Left kidney (tissue), 8 donors: ENCODE measurements at places on chromosomes 2 and 18. TPM values are rescaled to one million over a fixed set of nuclear protein-coding genes. Genes with fewer than 3 reads are reported as not detected.

The FSIP2 gene
- polyA plus RNA-seq: 4.1 TPM

The HAAO gene
- polyA plus RNA-seq: 38.9 TPM

GRCh38 chr2:229475778-229476177 lies 204.7 kb upstream of the PID1 start:
- no peak for DNase-seq

The SNORC gene
- polyA plus RNA-seq: 1.6 TPM

DNA sequence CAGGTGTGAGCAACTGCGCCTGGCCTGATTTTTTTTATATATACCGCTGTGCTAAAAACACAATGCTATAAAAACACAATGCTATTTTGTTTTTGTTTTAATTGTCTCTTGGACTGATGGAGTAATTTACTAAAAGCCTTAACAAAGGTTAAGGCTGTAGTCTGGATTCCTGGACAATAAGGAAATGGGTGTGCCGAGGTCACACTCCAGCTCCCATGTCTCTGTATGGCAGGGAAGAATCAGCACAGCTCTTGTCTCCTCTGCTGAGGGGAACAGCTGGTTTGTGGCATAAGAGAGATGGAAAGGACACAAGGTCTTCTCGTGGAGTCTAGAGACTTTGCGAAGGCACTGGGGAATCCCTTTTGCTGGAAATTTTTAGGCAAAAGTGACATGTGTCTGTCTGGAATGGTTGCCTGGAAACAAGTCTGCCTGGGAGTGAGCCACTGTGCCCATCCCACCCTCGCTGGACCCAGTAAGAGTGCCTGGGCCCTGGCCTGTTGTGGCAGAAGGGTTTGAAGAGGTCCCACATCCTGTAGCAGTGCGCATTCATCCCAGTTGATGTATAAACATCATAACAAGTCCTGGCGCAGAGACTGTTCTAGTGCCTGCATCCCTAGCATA lies 73.1 kb downstream of the MAPK4 start:
- no peak for DNase-seq

The SPRED2 gene
- 41.2 TPM for polyA plus RNA-seq

DNA sequence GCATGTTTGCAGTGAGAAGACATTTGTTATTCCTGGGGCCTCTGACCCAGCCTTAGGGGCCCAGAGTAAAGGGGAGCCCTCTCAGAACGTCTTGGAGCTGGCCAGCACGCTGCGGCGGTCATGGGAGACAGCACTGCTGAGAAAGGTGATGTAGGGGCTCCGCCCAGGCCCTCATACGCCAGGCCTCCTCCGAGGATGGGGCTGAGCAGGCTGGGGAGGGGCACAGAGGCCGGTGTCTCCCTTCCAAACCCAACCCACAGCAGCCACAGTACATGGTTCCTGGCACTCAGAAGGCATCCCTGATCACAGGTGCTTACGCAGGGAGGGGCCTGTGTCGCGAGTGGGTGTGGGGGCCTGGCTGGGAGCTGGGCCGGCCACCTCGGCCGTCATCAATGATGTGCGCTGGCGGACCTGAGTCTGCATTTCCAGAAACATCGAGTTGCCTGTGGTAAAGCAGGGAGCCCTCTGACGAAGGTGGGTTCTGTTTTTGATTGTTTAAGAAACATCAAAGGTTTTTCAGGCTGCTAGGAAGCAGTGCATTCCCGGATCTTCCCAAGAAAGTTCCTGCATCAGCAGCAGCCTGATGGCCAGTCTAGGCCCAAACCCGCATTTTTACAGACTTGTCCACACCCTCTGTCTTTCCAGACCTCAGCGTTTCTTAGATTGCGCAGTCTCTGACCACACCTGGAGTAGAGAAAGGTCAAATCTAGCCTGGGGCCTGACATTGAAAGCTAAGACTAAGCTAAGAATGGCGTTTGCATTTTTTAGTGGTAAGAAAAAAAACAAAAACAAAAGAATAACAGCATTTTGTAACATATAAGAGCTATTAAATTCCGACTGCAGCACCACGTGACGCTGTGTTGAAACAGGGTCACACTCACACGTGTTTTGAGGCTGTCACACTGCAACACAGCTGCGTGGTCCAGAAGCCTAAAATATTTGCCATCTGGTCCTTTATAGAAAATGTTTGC lies 51.2 kb upstream of the PXDN start:
- no peak for DNase-seq

DNA sequence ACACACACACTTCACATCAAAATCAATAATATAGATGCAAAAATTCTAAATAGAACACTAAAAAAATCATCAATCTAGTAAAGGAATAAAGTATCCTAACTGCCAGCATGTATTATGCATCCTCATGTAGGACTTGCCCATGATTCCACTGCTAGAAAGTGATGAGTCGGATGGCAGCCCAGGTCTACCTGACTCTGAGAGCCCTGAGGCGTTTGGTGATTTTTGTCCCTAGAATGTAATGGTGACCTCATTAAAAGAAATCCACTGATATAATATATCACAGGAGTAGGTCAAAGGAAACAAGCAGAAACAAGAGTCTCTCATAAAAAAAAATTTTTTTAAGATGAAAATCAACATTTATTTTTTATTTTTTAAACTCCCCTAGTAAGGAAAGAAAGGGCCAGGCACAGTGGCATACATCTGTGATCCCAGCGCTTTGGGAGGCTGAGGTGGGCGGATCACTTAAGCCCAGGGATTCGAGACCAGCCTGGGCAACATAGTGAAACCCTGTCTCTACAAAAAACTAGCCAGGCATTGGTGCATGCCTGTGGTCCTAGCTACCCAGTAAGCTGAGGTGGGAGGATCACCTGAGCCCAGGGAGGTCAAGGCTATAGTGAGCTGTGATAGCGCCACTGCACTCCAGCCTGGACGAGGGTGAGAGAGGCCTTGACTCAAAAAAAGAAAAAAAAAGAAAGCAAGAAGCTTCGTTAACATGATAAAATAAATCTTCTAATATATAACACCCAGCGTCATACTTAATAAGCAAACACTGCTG lies 24.4 kb upstream of the ACTG2 start:
- DNase-seq: no peak

DNA sequence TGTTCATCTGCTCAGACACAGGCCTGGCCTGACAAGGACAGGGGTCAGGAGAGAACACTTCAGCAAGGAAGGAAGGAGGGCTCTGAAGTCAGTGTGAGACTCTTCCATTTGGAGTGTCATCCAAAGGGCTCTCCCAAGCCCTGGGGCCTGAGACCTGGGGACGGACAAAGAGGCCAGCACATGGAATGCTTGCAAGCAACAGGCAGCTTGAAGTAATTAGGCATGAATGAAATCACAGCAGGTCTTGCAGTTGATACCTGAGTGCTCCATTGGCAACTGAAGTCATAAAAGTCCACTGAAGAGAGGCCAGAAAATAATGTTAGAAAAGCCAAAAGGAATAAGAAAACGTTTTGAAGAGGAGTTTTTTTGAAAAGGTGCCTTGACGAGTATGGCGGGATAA lies 231.7 kb downstream of the VAPA start:
- no peak for DNase-seq

The REG3G gene
- not detected for polyA plus RNA-seq

GRCh38 chr2:159933727-159934049 lies 128.7 kb downstream of the PLA2R1 start:
- no peak for DNase-seq

GRCh38 chr2:196987649-196988364 lies 61.3 kb upstream of the PGAP1 start:
- DNase-seq: peak; percentile 38

DNA sequence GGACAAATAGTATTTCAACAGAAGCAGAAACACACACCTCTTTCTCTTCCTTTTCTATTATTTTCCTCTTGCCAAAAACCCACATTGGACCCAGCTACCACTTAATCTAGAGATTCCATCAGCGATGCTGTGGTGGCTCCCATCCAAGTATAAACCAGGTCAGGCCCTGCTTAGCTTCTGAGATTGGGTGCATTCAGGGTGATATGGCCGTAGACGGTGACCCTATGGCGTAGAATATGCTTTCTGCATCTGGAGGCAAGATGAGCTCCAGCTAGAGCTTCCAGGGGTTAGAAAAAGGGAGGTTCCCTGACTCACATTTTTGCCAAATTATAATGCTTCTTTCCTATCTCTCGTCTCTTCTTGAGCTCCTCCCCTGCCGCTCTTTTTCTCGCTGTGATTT lies 66.5 kb downstream of the TNP1 start:
- no peak for DNase-seq

- peak; percentile 75 for DNase-seq
Measured at GRCh38 chr2:20093263-20094141, 42.1 kb upstream of the LAPTM4A start.

- DNase-seq: no peak
Measured at GRCh38 chr2:159094173-159094737, 125.8 kb downstream of the TANC1 start.

The STK11IP gene
- 31.2 TPM for polyA plus RNA-seq

DNA sequence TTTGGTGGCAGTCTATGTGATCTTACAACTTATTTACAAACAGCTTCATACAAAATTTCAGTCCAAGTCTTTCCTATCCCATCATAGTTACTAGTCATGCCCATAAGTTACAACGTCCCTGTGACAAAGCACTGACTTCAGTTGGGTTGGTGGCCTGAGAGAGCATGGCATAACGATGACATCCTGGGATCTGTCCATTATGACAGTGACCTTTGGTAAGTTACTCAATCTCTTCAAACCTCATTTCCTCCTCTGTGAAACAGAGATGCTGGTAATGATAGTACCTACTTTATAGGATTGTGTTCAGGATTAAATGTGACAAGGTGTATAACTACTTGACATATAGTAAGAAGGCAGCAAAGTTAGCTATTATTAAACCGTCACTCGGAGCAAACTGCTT lies 55.4 kb upstream of the ATP5MC3 start:
- no peak for DNase-seq

DNA sequence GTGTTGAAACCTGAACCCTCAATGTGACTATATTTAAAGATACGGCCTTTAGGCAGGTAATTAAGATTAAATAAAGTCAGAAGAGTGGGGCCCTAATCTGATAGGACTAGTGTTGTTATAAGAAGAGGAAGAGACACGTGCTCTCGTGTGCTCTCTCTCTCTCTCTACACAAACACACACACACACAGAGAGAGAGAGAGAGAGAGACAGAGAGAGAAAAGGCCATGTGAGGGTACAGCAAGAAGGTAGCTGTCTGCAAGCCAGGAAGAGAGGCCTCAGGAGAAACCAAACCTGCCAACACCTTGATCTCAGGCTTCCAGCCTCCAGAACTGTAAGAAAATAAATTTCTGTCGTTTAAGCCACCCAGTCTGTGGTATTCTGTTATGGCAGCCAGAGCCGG lies 106.7 kb downstream of the FTCDNL1 start:
- no peak for DNase-seq

DNA sequence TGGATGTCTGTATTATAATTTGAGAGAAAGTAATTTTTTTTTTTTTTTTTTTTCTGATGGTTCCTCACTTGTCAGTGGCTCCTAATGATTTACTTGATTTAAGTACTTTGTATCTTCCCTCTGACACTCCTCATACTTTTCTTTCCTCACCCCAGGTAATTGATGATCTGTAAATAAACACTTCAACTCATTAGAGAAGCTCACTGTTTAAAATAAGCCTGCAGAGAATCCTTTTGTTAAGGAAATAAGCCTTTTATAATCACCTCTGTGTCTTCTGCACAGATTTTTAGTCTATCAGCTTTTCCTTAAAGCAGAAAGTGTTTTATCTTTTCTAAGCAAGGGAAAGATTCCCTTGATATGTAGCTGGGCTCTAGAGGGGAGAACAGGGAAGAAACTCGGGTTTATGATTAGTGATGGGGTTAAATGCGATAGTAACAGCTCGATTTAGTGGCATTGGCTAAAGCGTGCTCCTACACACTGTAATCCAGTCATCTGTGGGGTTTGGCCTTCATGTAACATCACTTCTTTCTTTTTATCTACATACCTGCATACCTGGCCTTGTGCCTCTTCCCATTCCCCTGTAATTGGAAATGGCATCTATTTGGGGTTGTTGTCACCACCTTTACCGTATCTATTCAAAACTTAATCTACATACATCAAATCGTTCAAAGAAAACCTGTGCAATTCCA lies 60.1 kb upstream of the LRRTM1 start:
- DNase-seq: no peak

The MC5R gene
- 0.22 TPM for polyA plus RNA-seq

The ABCG5 gene
- polyA plus RNA-seq: 0.63 TPM

The PPP1R1C gene
- polyA plus RNA-seq: 3.5 TPM

The SPC25 gene
- 28.9 TPM for polyA plus RNA-seq

The AMER3 gene
- polyA plus RNA-seq: 0.03 TPM

DNA sequence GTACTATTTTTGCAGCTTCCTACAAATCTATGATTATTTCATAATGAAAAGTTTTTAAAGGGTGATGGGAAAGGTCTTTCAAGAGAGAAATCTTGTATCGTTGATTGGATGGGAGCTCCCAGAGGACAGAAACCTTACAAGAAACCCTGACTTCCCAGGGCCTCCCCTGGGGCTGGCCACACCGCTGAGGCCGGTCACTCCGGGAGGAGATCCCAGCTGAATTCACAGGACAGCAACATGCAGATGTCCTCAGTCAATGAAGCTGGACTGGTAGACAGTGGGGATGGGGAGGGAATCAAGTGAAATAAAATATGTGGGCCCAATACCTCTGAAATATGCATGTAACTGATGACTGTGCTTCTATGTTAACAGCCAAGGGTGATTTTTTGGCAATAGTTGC lies 135.6 kb downstream of the TFCP2L1 start:
- no peak for DNase-seq

The CYRIA gene
- 3.3 TPM for polyA plus RNA-seq

GRCh38 chr2:22360735-22361374 lies 1024.1 kb upstream of the KLHL29 start:
- no peak for DNase-seq

The PLCL1 gene
- 16.8 TPM for polyA plus RNA-seq

The ITGA4 gene
- 43.9 TPM for polyA plus RNA-seq

DNA sequence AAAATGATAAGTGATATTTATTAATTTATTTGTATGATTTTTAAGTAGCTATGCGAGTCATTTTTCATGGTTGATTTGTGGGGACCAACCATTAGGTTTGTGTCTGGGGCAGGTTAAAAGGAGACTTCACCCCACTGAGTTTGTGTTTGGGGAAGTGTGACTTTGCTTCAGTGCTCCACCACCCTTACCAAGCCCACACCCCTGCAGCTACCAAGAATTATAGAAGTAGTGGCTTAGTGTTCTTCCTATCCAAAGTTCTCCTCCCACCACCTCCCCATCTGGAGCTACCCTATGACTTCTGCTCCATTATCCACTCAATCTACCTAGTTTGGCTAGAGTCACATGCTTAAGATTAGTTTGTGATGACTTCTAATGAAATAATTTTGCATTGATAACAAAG lies 182.1 kb upstream of the ZEB2 start:
- no peak for DNase-seq

DNA sequence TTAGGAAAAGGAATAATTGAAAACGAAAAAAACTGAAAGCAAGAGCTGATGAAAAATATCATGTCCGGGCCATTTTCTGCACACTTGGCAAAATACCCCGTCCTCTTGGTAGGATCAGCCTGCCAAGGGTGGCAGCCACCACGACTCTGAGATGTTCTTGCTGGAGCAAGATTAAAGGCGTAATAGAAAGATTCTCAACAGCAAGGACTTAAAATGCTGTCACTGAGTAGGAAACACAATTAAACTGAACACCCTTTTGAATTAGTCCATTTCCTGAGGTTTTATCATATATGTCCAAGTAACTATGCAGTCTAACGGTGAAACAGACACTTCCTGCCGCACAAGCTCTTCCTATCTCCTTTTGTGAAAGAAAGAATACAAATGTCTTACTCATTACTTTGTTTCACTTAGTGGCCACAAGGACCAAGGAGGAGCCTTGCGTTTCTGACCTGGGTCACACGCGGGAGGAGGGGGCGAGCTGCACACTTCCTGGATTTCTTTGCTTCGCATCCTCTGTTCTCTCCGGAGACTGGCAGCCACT lies 222.7 kb downstream of the PIEZO2 start:
- no peak for DNase-seq

The TMEM169 gene
- polyA plus RNA-seq: 14.0 TPM

The NTSR2 gene
- not detected for polyA plus RNA-seq

GRCh38 chr2:102672107-102672776 lies 52.9 kb downstream of the SLC9A2 start:
- no peak for DNase-seq
